ENCODE measurements at places on chromosomes 6 and 20. TPM values are rescaled to one million over a fixed set of nuclear protein-coding genes. Genes with fewer than 3 reads are reported as not detected.

The TNFRSF6B gene
- 1.3 TPM for total RNA-seq

The TPX2 gene
- total RNA-seq: 2.6 TPM

The NKAIN4 gene
- not detected for total RNA-seq

The CEP250 gene
- total RNA-seq: 34.7 TPM

The CLDN20 gene
- total RNA-seq: not detected

The SCRT2 gene
- total RNA-seq: not detected

The DEFB119 gene
- total RNA-seq: not detected

The DEFB132 gene
- total RNA-seq: not detected

The SLC13A3 gene
- 3.6 TPM for total RNA-seq

DNA sequence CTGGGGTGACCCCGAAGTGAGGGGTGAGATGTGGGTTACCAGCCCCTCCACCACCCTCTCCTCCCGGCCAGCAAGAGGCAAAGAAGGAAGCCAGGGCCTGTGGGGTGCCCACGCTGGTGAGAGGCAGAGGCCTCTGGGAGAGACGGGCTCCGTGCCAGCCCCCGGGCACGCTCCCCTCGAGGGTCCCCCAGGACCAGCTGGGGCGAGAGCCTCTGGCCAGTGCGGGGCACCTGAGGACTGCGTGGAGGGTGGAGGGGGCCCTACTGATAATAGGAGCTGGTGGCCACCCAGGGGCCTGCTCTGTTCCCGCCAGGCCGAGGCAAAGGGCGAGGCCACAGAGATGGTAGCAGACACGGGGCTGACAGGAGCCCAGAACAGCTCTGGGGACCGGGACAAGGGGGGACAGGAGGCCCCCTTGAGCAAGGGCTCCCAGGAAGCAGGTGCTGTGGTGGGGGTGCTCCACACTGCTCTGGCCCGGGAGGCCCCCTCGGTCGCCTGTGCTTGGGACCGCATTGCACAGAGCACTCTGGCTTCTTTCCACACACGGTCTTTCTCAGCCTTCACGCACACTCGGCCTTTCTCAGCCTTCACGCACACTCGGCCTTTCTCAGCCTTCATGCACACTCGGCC, 226.9 kb downstream of the TTLL2 start:
- no peaks in the 10 kb centered on the region for H3K27me3 ChIP-seq
- H3K4me3 ChIP-seq: no peak overlapping the region
- H3K36me3 ChIP-seq: no peaks in the 10 kb centered on the region
- H3K4me1 ChIP-seq: no peaks in the 10 kb centered on the region

- no peaks in the 10 kb centered on the region for H3K36me3 ChIP-seq
- H3K4me1 ChIP-seq: peaks cover 14% of the 10 kb centered on the region
- no peak overlapping the region for H3K4me3 ChIP-seq
- no peaks in the 10 kb centered on the region for H3K27me3 ChIP-seq
These were observed 72.0 kb downstream of the BLOC1S5 start for GRCh38 chr6:7992002-7992815.

DNA sequence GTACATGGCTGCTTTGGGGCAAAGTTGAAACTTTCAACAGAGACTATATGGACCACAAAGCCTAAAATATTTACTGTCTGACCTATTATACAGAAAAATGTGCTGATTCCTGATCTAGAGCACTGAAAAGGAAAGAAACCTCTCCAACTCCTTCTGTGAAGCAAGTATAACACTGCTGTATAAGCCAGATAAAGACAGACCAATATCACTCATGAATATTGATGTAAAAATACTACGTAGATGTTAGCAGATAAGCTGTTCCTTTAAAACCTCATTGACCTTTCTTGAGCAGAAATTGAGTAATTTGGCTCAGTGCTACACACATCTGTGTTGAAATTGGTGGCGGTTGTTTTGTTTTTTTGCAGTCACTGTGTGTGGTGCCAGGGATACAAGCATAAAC, 69.9 kb upstream of the HDAC2 start:
- H3K4me3 ChIP-seq: no peak overlapping the region
- no peaks in the 10 kb centered on the region for H3K36me3 ChIP-seq
- no peaks in the 10 kb centered on the region for H3K27me3 ChIP-seq

DNA sequence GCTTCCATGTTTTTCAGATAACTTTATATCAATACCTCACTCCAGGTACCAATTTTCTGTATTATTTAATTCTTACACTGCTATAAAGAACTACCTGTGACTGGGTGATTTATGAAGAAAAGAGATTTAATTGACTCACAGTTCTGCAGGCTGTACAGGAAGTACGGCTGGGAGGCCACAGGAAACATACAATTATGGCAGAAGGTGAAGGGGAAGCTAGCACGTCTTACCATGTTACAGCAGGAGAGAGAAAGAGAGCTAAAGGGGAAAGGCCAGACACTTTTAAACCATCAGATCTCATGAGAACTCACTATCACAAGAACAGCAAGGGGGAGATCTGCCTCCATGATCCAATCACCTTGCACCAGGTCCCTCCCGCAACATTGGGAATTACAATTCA, 119.1 kb upstream of the BMP5 start:
- no peaks in the 10 kb centered on the region for H3K4me1 ChIP-seq
- H3K4me3 ChIP-seq: no peak overlapping the region
- no peak overlapping the region for H3K27ac ChIP-seq
- no peaks in the 10 kb centered on the region for H3K36me3 ChIP-seq

GRCh38 chr6:225121-225721, 67.1 kb upstream of the DUSP22 start:
- peak; percentile 50 for DNase-seq
- no peaks in the 10 kb centered on the region for H3K36me3 ChIP-seq
- no peaks in the 10 kb centered on the region for H3K27me3 ChIP-seq
- H3K27ac ChIP-seq: no peak overlapping the region
- H3K4me3 ChIP-seq: no peak overlapping the region

DNA sequence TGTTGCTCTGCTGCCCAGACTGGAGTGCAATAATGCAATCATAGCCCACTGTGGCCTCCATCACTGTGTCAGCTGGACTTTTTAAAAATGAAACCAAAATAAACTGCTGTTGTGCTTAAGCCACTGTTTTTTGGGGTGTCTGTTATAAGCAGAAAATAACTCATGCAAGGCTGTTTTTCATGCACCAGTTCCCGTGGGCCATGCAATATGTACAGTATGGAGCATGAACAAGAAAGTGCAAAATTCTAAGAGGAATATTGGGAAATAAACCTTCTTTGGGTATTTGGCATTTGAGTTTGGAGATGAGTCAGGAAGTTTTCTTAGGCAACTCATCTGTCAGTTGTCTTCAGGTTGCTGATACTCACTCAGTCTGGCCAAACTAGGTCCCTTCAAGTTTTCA, 14.9 kb upstream of the ZFAND3 start:
- no peak overlapping the region for H3K27ac ChIP-seq
- peaks cover 11% of the 10 kb centered on the region for H3K4me1 ChIP-seq
- H3K27me3 ChIP-seq: no peaks in the 10 kb centered on the region
- no peaks in the 10 kb centered on the region for H3K36me3 ChIP-seq
- no peak overlapping the region for H3K4me3 ChIP-seq

- H3K27me3 ChIP-seq: no peaks in the 10 kb centered on the region
- H3K4me3 ChIP-seq: no peak overlapping the region
- DNase-seq: no peak
- H3K27ac ChIP-seq: no peak overlapping the region
- no peaks in the 10 kb centered on the region for H3K36me3 ChIP-seq
- H3K4me1 ChIP-seq: no peaks in the 10 kb centered on the region
These were observed 454.5 kb upstream of the JAG1 start for GRCh38 chr20:11128220-11128718.

- peaks cover 5% of the 10 kb centered on the region for H3K4me1 ChIP-seq
- no peak overlapping the region for H3K27ac ChIP-seq
- H3K36me3 ChIP-seq: no peaks in the 10 kb centered on the region
- H3K4me3 ChIP-seq: no peak overlapping the region
- DNase-seq: no peak
These were observed 82.5 kb upstream of the CCDC28A start for GRCh38 chr6:138690975-138691594.

DNA sequence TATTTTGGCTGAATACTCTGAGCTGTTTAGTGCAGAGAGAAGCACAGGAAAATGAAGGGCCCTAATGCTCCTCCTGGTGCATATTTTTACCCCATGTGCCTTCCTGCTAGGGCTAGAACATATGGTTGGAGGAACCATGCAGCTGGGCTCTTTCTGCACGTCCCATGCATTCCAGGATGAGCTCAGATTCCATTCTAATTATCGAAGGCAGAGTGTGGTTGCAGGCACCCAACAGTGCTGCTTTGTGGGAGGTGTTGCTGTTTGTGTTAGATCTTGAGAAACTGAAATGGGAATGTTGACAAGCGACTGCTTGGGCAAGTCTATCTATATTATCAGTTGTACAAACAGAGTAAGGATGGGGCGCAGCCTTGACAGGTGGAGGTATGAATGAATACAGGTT, 419.5 kb downstream of the DHX35 start:
- no peaks in the 10 kb centered on the region for H3K27me3 ChIP-seq
- H3K36me3 ChIP-seq: no peaks in the 10 kb centered on the region
- no peak overlapping the region for H3K27ac ChIP-seq
- no peak overlapping the region for H3K4me3 ChIP-seq

GRCh38 chr6:92369309-92369708, 1050.0 kb downstream of the EPHA7 start:
- no peaks in the 10 kb centered on the region for H3K27me3 ChIP-seq
- no peaks in the 10 kb centered on the region for H3K36me3 ChIP-seq
- H3K4me3 ChIP-seq: no peak overlapping the region
- no peaks in the 10 kb centered on the region for H3K4me1 ChIP-seq
- no peak for DNase-seq
- H3K27ac ChIP-seq: no peak overlapping the region

DNA sequence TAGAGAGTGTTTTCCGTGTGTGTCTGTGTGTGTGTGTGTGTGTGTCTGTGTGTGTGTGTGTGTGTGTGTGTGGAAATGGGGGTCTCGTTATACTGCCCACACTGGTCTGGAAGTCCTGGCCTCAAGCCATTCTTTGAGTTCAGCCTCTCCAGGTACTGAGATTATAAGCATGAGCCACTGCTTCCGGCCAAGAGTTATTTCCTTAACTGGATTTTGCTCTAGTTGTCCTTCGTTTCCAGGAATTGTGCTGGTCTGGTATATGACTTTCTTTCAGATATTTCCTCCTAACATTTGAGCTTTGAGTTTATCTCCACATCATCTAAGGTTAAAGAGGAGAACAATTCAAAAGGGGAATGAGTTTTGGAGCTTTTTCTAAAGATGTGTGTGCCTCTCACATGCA, 124.8 kb downstream of the SH3BGRL2 start:
- H3K4me3 ChIP-seq: no peak overlapping the region
- no peak overlapping the region for H3K27ac ChIP-seq
